ENCODE measurements at places on chromosomes 4 and X.

DNA sequence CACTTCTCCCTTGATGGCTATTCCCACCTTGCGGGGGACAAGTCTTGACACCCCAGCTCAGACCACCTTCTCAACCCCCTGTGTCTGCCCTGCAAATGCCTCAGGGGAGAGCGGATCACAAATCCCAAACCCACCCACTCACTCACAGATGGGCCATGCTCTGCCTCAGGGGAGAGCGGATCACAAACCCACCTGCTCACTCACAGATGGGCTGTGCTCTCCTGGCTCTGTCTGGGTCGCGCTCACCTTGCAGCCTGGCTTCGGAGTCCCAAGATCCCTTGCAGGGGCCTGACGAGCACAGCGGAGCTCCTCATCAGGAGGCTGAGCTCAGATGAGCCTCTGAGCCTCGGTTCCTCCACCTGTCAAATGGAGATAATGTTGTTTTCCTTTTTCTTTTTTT is 38.6 kb downstream of the HTRA3 start:
- DNase-seq: no peak

- peak; percentile 86 for DNase-seq
Observed at GRCh38 chr4:77818073-77818601, 1.0 kb downstream of the CNOT6L start.

DNA sequence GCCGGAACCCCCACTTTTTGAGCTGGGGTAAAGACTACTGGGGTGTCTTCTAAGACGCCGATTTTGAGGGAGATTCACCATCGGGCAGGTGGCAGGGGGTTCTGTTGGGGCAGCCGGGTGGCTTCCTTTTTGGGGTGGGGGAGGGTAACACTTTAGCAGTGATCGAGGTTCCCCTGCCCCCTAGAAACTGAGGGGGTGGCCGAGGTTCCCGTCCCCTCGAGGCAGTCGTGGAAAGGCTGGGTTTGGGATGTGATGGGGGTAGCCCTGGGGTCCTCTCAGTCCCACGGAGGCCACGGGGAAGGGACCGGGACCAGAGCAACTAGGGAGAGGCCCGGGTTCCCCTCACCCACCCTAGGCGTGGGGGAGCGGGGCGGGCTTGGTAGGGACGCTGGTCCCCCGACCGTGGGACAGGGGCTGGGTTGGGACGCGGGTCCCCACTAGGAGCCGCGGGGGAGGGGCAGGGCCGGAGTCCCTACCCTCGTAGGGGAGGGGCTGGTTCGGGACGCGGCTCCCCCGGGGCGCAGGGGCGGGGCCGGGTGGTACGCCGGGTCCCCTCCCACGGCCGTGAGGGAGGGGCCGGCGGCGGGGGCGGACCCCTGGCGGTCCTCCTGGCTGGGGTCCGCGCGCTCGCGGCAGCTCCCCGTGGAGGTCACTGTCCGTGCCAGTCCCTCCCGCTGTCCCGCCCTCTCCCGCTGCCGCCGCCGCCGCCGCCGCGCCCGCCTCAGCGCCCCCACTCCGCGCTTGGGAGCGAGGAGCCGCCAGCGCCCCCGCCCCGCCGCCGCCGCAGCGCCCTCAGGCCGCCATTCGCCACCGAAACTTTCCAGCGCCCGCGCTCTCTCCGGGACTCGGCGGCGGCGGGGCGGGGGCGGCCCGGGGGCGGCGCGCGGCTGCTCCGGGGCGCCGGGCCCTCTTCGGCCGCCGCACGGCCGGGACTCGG is at the start of gene TBL1X:
TBL1X (plus strand) TSS at position 624 of the 937 bp plus-strand sequence. CDS start 188,529 bp downstream, outside the sequence.
- DNase-seq: peak; percentile 64

DNA sequence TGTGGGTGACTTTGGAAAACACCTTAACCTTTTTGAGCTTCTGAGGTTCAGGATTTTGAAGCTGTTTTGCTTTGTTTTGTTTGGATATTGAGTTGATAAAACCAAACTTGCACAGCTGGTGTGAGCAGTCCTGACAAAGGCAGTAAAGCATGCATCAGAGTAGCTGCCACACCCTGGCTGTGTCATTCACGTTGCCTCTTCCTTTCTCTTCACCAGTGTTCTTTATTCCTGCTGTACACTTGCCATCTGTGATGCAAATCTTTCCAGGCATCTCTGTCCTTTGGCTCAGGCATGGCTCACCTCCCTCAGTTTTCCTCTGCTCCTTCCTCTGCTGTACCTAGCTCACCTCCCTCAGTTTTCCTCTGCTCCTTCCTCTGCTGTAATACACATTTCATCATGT is 1850.2 kb upstream of the AGA start:
- DNase-seq: no peak

GRCh38 chrX:17944833-17945497 is 83.9 kb upstream of the RAI2 start:
- peak; percentile 11 for DNase-seq

DNA sequence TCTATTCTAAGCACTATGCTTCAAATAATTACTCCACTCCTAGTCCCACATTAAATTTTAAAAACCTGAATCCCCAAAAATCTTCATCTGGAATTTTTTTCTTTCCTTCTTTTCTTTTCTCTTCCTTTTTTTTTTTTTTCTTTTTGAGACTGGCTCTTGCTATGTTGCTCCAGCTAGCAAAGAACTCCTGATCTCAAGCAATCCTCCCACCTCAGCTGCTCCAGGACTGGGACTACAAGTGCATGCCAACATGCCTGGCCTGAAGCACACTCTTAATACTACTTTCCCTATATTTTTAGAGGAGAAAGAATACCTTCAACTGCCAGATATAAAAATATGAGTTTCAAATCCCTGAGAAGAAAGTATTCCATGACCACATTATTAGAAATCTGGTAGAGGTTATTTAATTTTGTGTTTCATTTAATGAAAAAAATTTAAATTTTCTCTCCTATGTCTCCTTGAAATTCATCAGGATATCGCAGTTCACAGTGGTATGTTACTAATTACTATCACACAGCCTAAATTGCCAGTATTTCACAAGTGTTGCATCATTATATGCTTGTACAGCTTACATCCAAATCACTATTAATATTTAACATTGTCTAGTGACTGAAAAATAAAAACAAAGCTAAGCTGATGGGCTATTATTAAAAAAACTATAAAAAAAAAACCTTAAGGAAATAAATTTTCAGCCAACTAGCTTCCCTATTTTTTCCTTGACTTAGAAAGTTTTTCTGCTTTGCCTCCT is 227.8 kb downstream of the NAF1 start:
- DNase-seq: no peak

- no peak for DNase-seq
Observed at GRCh38 chr4:112855058-112855457, 194.4 kb upstream of the ANK2 start.

- no peak for DNase-seq
Observed at GRCh38 chrX:105190252-105190853, 30.1 kb downstream of the TEX13A start.

DNA sequence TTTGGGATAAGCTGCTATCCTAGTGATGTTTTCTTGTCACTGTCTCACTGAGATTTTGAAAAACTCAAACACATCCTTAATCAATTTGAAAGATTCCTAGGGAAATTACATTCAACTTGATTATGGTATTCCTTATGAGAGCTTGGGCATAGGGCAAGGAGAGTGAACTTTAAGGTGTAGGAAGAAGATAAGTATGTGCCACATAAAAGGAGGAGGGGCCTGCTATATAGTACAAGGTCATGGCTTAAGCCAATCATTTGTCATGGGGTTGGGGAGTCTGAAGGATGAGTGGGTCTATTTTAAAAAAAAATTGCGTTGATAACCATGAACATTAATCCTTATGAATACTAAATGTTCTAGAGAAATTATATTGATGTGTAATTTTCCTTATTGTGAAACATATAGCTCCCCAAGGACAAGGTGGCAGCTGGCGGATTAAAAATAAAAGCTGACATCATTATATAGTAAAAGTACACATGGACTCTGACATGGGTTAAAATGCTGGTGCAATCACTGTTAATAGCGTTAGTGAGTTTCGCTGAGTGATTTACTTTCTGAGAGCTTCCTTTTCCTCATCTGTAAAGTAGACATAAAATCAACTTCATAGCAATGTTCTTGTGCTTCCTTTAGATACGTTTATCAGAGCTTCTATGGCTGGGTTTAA is 17.4 kb downstream of the GALNT7 start:
- no peak for DNase-seq

- no peak for DNase-seq
Observed at GRCh38 chrX:138856881-138857604, 145.5 kb upstream of the FGF13 start.

- DNase-seq: no peak
Observed at GRCh38 chrX:100120956-100121355, 289.1 kb downstream of the PCDH19 start.

- peak; percentile 59 for DNase-seq
Observed at GRCh38 chr4:55512922-55513571, 33.7 kb downstream of the CLOCK start.

- no peak for DNase-seq
Observed at GRCh38 chr4:26307037-26307800, 13.6 kb upstream of the RBPJ start.

GRCh38 chr4:119337010-119337409 is 15.1 kb upstream of the FABP2 start:
- peak; percentile 26 for DNase-seq

GRCh38 chrX:129741880-129742758 is 3.3 kb downstream of the XPNPEP2 start:
- DNase-seq: no peak

GRCh38 chrX:15492469-15492868 is 664 bp downstream of the PIR start:
- no peak for DNase-seq

GRCh38 chr4:74738464-74739143 is 55.7 kb downstream of the BTC start:
- DNase-seq: peak; percentile 8

GRCh38 chrX:68918202-68918601 is 89.4 kb downstream of the EFNB1 start:
- DNase-seq: no peak

DNA sequence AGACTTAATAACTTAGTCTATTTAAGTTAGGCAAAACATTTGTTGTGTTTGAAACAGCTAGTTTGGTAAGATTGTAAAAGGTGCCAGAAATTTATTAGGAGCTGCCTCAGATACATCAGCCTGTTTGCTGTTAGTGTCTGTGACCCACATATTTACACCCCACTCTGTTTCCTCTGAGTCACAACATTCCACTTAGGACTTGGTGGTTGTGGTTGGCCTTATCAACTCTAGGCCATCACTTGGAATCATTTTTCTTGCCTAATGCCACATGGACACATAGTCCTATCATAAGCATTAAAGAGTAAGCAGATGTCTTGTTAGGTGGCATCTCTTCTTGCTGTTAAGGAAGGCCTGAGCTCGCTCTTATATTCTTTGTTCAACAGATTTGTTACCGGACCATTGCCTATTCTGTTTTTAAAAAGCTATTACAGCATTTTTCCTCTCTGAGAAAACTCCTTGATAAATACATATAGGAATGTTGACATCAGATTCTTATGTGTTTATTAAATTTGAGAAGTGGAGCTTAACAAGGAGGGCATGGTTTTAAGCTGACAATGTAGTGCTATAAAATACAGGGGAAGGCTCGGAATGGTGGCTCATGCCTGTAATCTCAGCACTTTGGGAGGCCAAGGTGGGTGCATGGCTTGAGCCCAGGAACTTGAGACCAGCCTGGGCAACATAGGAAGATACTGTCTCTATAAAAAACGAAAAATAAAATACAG is 51.2 kb upstream of the PGRMC2 start:
- DNase-seq: peak; percentile 95

GRCh38 chr4:25050370-25051078 is 19.8 kb upstream of the LGI2 start:
- DNase-seq: no peak

- DNase-seq: no peak
Observed at GRCh38 chr4:32771491-32771890, 2051.3 kb downstream of the PCDH7 start.

- DNase-seq: no peak
Observed at GRCh38 chr4:45215976-45216542, 489.7 kb upstream of the GNPDA2 start.

DNA sequence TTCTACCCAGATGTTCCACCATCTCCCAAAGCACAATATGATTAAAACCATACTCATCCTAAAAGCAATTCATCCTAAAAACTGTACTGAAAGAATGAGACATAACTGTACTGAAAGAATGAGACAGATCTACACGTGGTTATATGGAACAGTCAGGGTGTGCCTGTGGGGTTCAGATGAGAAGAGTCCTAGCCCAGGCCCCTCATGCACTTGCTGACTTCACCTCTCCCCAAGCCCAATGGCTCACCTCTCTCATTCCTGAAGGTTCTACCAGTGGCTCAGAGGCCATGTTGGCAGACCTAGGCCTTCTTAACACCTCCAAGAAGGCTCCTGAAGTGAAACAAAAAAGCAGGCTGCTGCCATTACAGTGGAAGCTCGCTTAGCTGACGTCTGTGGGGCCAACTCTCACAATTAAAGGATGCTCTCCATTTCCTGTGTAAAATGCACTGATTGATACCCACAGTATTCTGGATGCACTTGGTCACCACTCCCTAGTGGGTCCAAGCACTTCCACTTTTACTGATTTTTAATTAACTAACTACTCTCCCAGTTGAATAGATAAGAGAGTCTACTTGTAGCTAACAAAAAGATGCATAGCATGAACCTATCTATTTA is 3.8 kb downstream of the PLAC1 start:
- no peak for DNase-seq

DNA sequence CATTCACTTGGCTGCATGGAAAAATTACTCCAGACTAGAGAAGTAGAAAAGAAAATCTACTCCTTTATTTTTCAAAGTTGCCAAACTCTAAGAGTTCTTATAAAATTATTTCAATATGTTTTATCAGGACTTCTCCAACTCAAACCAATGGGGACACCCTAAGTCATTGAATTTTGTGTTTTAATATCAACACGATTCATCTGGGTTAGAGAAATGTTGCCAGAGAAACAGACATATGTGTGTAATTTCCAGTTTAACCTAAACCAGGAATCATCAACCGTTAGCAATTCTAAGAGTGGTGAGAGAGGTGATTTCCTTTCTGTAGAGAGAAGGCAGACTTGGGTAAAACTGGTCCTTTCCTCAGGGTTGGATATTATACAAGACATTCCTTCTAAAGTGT is 291.8 kb downstream of the LDB2 start:
- no peak for DNase-seq

GRCh38 chrX:141839856-141840255 is 1.7 kb downstream of the MAGEC3 start:
- DNase-seq: peak; percentile 28

- DNase-seq: no peak
Observed at GRCh38 chrX:111736571-111736970, 55.6 kb downstream of the ALG13 start.

DNA sequence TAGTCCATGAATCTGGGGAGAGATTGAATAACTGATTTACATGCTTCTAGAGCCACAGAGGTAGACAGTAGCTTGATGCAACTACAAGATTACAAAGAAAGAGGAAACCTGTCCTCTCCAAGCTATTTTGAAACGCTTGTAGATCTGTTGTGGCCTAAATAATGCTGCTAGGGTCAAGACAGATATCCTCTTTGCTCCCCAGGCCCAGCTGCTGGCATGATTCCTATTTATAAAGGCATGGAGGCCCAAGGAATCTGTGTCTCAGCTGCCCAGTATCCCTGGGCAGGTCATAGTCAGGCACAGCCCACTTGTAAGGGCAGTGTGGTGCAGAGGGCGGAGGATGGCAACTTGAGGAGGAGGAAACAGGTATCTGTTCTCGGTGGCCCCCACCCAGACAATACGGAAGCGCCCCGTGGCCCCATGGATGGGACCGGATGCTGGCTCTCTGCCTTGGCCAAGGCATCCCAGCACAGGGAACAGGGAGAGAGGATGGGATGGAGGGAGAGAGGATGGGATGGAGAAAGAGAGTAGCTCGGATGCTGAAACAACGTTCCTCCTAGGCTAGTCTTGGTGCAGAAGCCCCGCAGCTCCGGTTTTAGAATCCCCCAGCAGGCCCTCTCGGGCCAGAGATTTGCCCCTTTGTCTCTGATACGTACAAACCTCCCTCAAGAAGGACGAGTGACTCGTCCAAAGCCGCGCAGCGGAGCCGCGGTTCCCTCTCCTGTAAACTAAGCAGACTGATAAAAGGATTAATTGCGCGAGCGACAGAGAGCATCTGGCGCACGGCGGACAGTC is 767 bp upstream of the SMIM20 start:
- peak; percentile 36 for DNase-seq
